ENCODE measurements at places on chromosomes 16 and 17. TPM values are rescaled to one million over a fixed set of nuclear protein-coding genes. Genes with fewer than 3 reads are reported as not detected.

- no peak overlapping the region for H3K4me3 ChIP-seq
- no peaks in the 10 kb centered on the region for H3K36me3 ChIP-seq
- no peaks in the 10 kb centered on the region for H3K27me3 ChIP-seq
- peaks cover 15% of the 10 kb centered on the region for H3K4me1 ChIP-seq
These were observed 22.3 kb downstream of the DYNLRB2 start for GRCh38 chr16:80563066-80563465.

GRCh38 chr17:76017481-76018339 lies 9.4 kb downstream of the EVPL start:
- no peak overlapping the region for H3K4me3 ChIP-seq
- DNase-seq = no peak
- H3K27ac ChIP-seq = no peak overlapping the region
- H3K27me3 ChIP-seq = no peaks in the 10 kb centered on the region

- H3K36me3 ChIP-seq = no peaks in the 10 kb centered on the region
- H3K4me1 ChIP-seq = peaks cover 9% of the 10 kb centered on the region
- H3K27me3 ChIP-seq = peaks cover 13% of the 10 kb centered on the region
These were observed 5.5 kb downstream of the PCGF2 start for GRCh38 chr17:38742411-38743308.

DNA sequence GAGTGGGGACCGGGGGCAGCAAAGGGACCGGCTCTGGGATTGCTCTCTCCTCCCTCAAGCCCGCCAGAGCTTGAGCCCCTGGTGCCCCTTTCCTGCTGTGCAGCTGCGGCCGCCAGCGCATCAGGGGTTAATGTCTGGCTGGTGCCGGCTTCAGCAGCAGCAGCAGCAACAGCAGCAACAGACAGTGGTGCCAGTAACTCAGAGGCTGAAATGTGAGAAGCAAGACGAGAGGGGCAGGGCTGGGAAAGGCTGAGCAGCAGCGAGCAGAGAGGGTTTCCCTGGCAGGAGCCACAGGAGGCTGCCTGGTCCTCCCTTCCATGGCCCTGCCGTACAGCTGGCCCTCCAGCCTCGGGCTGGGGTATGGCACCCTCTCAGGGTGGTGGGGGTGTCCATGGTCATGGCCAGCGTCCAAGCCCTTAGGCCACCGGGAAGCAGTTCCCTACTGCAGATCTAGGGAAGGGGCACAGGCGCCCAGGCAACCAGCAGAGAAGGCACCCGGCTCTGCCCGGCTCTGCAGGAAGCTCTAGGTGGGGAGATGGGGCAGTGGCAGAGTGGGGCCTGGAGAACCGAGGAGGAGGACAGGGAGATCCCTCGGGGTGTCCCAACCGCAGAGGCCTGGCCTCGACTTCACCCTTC lies 21.1 kb upstream of the TFAP4 start:
- H3K4me1 ChIP-seq = no peaks in the 10 kb centered on the region
- no peak overlapping the region for H3K4me3 ChIP-seq
- no peak for DNase-seq
- no peaks in the 10 kb centered on the region for H3K27me3 ChIP-seq

The KRTAP2-3 gene
- polyA plus RNA-seq = not detected
